ENCODE measurements at places on chromosomes 4 and X.

DNA sequence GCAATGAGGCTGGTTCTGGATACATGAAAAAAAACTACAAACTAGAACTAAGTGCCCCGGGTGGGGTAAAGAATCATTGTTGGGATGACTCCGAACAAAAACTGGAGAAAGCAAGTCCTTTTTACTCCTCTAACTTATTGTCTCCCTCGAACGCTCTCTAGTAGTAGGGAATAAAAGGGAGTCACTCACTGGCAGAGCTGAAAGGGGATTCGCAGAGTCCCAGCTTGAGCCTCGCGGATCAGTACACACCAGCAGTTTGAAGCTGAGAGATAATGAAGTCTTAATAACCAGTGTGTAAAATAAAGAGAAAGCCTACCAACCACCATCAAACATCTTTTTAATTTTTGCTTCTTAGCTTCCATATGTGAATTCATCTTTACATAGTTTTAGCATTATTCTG lies 521.9 kb upstream of the ARX start:
- no peak for DNase-seq

DNA sequence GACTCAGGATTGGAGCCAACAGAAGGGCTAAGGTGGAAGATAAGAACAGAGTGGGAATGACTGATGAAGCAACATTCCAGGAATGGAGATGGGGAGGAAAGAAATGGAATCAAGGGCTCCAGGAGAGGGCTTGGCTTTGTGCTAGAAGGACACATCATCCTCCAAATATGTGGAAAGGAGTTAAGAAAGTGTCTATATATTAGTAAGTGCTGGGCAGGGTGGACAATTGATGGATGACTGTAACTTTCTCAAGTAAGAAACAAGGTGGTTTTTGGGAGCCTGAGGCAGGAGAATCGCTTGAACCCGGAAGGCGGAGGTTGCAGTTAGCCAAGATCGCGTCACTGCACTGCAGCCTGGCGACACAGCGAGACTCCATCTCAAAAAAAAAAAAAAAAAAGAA lies 71.6 kb upstream of the NFKB1 start:
- no peak for DNase-seq

DNA sequence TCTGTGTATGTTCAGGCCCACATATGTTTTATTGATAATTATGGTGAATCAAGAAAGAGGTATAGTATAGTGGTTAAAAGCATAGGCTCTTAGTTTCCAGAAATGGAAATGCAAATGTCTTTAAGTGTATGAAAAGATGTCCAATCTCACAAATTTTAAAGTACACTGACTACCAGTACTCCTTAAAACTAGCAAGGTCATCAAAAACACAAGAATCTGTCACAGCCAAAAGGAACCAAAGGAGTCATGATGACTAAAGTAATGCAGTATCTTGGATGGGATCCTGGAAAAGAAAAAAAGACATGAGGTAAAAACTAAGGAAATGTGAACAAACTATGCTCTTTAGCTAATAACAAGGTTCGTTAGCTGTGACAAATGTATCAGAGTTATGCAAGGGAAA lies 661 bp upstream of the RBM41 start:
- DNase-seq = no peak

GRCh38 chrX:104172121-104172520 lies 5.9 kb downstream of the FAM199X start:
- no peak for DNase-seq
